ENCODE measurements at places on chromosomes 4 and X.
A peak's percentile ranks its signal among the peaks of the same experiment; 100 is the strongest.

GRCh38 chr4:637536-638280 lies 12.3 kb downstream of the PDE6B start:
- DNase-seq: no peak

DNA sequence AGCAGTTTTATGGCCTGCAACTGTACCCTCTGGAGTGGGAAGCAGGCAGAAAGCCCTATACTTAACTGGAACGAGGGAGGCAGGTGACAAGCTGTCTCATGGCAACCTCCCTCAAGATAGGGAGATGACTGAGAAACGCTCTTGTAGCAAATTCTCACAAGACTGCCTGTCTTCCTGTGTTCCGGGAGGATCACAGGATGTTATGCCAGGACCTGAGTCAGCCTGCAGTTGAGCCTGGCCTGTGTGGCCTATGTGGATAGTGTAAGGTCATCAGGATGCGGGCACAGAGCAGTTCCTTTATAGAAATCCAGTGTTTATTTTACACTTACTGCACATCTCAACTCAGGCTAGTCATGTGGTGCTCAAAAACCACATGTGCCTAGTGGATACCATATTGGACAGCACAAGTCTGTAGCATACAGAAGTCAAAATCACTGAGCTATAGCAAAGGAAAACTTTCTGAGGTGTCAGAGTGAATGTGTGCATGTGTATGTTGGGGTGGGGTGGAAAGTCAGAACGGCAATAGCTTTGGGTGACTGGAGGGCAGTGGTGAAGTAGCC lies 25.2 kb downstream of the TAF7L start:
- no peak for DNase-seq

DNA sequence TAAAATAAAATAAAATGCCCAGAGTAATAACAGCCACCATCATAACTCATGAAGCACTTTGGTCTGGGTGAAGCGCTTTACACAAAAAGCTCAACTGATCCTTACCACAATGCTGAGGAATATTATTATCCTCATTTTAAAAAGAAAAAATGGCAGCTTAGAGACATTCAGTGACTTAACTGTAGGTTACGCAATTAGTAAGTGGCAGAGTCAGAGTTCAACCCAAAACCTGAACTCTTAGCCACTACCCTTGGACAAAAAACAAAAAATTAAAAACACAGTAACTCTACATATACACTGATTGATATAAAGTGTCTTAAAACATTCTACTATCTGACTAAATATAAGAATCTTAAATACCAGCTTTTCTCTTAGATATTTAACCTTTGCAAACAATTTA lies 34.9 kb downstream of the MAOB start:
- no peak for DNase-seq

DNA sequence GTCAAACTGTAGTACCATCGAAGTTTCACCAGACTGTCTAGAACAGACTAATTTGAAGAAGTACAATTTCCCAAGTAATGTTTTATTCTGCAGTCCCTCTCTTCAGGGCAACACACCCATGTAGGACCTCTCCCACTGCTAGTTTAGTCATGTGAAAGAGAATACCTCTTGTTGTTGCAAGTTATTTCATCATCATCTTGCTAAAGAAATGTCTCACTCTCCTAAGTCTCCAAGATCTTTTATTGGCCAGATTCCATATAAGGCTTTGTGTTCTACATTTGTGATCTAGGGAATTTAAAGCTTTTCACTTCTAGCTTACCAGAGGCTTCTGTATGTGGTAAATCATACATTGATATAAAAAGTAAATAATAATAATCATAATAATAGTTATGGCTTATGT lies 745.3 kb upstream of the MAGEB2 start:
- DNase-seq: peak; percentile 30

DNA sequence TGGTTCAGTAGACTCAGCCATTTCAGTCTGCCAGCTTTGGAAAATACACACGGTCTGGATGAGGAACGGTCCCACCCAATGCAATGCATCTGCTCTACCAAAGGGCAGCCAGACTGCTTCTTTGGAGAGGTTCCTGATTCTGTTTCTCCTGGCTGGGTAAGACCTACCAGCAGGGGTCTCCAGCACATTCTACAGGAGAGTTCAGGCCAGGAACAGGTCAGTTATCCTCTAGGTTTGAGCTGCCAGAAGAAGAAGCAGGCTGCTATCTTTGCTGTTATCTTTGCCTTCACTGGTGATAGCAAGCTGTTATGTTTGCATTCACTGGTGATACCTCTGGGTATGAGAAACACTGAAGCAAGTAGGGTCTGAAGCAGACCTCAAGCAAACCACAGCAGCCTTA lies 45.5 kb upstream of the PBDC1 start:
- DNase-seq: no peak

- no peak for DNase-seq
These were observed 205.4 kb upstream of the CXorf51B start for GRCh38 chrX:146604196-146604595.

- DNase-seq: no peak
These were observed 247.4 kb downstream of the ADGRA3 start for GRCh38 chr4:22268350-22269025.

DNA sequence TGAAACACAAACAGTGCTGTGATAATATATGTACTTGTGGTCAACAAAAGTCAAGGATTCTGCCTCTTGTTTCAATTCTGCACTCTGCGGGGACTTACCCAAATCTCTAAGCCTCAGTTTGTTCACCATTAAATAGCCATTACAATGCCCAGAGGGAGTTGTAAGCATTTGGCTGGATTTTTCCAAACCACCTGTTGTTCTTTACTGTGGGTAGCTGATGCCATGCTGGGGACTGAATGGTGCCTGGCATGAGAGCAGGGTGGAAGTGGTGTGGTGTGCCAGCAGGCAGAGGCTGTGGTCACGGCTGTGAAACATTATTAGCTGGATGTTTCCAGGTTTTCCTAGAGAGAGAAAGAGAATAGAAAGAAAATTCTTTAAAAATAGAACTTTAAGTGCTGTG lies 60.7 kb upstream of the PAK3 start:
- no peak for DNase-seq

DNA sequence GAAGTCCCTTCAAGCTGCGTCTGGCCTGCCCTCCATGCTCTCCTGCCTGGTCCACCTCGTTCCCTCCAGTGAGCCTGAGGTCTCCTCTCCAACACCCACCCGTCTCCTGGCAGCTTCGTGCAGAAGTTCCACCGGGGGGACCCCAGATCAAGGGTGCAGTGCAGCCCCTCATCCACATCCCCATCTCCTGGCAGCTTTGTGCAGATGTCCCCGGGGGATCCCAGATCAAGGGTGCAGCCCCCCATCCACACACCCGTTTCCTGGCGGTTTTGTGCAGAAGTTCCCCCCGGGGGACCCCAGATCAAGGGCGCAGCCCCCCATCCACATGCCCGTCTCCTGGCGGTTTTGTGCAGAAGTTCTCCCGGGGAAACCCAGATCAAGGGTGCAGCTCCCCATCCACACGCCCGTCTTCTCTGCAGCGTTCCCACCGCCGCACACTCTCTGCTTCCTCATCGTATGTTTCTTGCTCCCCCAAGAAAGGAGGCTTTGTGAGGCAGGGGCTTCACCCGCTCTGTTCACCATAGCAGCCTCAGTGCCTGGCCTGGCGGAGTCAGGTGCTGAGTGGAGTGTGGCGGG lies 35.7 kb downstream of the PIGG start:
- no peak for DNase-seq

DNA sequence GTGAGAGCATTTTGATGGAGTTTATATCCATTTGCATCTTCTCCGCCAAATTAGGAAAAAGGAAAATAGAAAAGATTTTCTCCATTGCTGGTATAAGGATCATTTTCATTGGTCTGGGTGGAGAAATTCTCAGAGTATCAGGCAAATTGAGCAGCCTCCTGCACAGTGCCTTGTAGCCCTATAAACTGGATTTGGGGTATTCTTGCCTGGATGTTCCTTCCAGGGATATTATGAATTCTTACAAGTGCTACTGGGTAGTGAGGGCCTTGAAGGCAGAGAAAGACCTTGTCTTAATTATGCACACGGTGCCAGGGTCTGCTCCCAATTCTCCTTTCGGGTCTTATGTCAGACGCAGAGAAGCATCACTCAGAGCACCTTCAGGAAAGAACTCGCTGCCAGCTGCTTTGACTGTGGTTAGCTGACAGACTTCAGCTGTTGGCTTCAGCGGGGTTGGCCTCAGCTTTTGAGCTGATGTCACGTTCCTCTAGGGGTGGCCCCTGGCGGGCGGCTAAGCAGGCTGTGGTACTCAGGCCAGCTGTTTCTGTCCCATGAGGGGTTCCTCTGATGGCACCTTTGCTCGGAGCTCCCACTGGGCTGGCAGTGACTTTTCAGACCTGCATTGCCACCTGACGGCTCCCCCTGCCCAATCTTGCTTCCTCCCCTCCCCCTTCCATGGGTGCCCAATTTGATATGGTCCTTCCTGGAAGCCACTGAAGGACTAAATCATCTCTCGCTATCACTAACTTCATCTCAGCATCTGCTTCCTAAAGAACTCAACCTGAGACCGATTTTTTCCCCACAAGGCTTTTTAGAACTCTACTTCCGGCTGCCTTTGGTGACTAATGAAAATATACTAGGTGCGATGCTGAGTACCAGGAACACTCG lies 519.5 kb downstream of the BCOR start:
- no peak for DNase-seq

DNA sequence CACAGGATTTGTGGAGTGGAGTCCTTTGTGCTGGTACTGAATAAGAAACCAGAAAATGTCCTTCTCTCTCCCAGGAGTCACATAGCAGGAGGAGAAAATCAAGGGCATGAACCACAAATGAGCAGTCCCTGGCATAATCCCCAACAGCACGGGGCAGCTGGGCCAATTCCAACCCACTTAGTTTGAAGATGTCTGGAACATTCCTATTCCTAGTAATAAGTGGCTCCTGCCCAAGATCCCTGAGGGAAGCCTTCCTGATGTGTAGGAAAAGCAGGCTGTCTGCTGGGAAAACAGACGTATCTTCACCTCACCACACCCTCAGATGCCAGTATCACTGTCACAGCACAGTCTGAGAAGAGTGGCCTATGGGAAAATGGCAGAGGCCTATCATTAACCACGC lies 182.8 kb upstream of the MAP3K15 start:
- no peak for DNase-seq

GRCh38 chr4:78616046-78616498 lies 64.5 kb downstream of the ANXA3 start:
- DNase-seq: no peak

GRCh38 chr4:48640225-48640624 lies 139.9 kb downstream of the FRYL start:
- no peak for DNase-seq
